ENCODE measurements at places on chromosomes 7 and 10.

- no peak for DNase-seq
These were observed 151.8 kb downstream of the SFMBT2 start for GRCh38 chr10:7258948-7259523.

GRCh38 chr10:6737080-6737641 is 157.1 kb upstream of the PRKCQ start:
- peak; percentile 94 for DNase-seq

DNA sequence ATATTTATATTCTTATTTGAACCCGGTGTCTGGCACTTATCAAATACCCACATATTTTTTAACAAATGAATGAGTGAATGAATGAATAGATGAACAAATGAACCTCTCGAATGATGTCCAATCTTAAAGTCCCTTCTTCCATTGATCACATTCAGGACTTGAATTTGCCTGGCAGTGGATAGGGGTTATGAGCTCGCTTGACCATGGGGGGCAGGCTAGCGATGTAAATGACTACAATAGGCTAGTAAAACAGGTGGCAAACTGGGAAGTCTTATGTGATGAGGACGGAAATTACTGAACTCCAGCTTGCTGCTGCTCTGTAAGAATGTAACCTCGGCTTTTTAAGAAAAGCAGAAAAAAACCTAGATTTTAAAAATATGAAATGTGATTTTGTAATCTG is 247.7 kb upstream of the DKK1 start:
- no peak for DNase-seq

GRCh38 chr7:151427705-151428377 is 12.1 kb downstream of the CRYGN start:
- DNase-seq, result no peak

DNA sequence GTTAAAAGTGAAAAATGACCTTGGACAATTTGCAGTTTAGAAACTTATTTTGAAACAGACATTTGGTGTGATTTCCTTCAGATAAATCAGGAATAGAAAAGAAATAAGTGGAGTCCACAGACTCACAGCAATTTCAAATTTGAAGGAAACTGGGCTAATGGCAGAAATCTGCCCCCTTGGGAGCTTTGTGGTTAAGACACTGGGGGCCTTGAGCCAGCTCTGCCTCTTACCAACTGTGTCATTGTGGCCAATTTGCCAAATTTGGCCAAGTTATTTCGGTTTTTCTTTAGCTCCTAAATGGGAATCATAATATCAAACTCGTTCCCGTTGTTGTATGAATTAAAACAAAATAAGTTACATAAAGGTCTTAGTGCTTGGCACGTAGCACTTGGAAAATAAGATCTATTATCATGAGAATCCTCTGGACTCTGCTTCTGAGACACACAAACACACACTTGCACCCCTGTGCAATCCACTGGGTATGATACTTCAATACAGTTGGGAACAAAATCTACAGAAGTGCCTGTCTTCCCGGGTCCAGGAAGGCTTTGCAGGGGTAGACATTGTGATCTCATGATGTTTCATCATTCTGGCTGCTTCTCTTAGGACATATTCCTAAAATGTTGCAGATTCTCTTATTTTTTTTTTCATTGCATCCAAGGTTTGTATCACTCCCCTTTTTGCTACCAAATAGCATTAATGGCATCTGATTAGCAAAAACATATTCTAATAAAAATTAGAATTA is 4.9 kb downstream of the ARMC3 start:
- no peak for DNase-seq

GRCh38 chr7:18700147-18700546 is 204.6 kb downstream of the HDAC9 start:
- DNase-seq, result no peak

DNA sequence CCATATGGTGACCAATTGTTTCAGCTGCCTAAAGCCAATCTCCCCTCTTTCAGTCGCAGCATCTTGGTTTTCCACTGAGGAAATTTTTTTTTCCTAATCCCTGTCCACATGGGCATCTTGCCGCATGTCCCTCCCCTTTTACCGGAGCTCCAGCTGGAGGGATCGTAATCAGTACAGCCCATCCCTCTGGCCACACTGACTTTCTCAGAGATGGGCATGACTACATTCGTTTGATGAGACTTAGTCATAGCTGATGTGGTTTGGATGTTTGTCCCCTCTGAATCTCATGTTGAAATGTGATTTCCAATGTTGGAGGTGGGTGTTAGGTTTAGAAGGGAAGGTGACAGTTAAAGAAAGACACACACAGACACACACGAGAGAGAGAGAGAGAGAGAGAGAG is 186.8 kb upstream of the CXCL12 start:
- no peak for DNase-seq

GRCh38 chr10:48744587-48744986 is 59.9 kb downstream of the WDFY4 start:
- DNase-seq, result no peak

GRCh38 chr7:101146-102046 is 91.0 kb upstream of the FAM20C start:
- DNase-seq, result peak; percentile 86

- no peak for DNase-seq
These were observed 2.0 kb upstream of the LRRC4 start for GRCh38 chr7:128033246-128033645.

- DNase-seq, result no peak
These were observed 21.0 kb downstream of the PWWP2B start for GRCh38 chr10:132417957-132418441.

GRCh38 chr10:111984057-111984456 is 199.5 kb downstream of the GPAM start:
- no peak for DNase-seq

GRCh38 chr10:121574519-121575166 is 23.6 kb downstream of the FGFR2 start:
- no peak for DNase-seq

- DNase-seq, result no peak
These were observed 161.4 kb downstream of the ELMO1 start for GRCh38 chr7:37287131-37287855.

GRCh38 chr7:130293521-130293920 is 560 bp downstream of the CPA4 start:
- DNase-seq, result no peak

DNA sequence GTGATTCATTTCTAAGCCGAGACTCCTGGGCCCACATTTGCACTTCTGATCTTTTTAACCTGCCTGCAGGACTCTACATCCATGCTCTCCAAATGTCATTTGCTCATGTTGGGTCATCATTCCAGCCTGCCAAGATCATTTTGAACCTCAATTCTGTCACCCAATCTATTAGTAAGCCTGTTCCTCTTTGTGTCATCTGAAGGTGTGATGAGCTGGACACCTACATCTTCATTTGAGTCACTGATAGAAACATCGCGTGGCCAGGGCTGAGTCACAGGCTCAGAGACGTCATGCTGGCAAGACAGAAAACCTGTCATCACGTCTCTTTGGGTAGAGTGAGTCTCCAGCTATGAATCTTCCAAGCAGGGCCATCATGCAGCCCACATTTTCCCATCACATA is 65.3 kb upstream of the SLF2 start:
- DNase-seq, result peak; percentile 45

- DNase-seq, result peak; percentile 85
These were observed at the start of gene ACBD7 for GRCh38 chr10:15088428-15089261. Gene ACBD7 (minus strand): TSS chr10:15088776. CDS start chr10:15088728, 48 bp downstream.

DNA sequence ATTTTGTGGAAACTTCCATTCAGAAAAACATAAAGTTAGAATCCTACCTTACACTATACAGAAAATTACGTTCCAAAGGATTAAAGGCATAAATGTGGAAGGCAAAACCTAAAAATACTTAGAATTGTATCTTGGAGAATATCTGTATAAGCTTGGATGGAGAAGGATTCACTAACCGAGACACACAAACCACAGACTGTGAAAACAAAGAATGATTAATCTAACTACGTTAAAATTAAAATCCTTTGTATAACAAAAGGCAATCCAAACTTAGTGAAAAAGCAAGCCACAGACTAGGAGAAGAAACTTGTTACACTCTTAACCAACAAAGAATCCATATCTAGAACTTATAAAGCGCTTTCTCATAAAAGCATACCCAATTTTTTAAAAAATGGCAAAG is 678.8 kb downstream of the INHBA start:
- DNase-seq, result no peak

DNA sequence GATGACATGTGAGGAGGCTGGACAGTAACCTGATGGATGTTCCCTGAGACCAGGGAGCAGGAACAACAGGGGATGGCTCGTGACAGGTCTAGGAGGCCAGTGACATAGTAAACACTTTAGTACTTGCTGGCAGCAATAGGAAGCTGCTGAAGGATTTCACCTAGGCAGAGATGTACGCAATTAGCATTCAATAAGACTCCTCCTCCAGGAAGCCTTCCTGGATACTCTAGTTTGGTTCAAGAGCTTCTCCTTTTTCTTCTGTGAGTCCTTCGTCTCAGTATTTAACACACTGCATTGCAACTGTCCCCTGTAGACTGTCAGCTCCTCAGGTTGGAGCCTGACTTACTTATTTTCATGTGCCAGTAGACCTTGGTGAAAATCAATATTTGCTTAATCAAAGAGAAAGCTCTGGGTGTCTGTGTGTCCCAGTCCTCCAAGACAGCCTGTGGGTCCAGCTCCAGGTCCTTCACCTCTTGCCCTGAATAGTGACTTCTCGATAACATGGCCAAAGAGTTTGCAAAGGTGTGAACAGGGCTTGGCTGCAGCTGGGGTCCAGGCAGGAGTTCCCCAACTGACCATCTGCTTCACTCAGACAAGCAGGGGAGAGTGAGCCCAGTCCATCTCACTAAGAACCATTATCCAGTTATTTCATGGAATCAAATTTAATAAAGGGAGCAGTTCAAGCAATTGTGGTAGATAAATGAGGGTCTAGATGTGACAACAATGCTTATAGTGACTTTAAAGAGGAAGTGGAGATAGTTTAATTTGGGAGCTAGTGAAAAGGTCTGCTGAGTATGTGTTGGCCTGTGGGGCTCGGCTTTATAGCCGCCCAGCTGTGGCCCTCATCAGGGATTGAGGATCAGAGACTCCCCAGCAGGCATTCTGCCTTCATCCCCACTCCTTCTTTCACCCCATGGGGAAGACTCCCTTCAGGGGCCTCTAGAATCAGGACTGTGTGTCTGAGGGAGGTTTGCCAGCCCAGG is 9.4 kb downstream of the TMEM273 start:
- no peak for DNase-seq

DNA sequence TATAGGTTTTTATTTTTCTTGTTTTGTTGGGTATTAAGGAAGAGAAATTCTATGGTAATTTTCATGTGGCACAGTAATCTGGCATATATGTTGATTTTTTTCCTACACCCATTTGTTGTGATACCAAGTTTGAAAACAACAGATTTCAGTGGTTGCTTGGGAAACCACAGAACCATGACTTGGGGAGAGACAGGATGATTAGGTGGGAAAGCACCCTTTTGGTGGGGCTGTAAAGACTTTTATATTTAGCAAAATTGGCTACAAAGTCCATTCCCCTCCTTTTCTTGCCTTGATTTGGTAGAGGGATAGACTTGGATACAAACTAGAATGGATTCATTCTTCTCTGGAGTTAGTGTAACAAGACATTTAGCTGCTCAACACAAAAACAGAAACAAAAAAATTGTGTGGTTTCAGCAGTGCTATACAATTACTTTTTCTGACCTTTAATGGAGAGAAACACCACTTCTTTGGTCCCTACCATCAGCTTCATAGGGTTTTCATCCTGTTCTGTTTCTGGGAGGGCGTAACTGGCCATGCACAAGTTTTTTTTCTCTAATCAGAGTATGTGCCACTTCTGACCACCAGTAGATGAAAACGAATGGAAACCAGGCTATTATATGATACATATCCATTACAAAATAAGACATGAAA is 52.7 kb downstream of the FIGNL1 start:
- no peak for DNase-seq

DNA sequence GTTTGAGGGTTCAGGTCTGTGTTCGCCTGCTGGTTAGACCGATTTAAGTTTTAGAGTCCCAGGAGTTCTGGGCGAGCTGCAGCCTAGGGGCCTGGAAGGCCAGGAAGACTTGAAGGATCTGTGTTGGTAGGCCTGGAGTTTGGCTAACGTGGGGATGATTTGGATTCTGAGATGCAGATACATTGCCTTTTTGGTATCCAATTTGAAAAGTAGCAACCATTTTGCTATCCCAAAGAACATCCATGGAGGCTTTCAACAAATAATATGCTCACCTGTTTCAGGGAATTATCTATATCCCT is 433 bp upstream of the TRIM4 start:
- DNase-seq, result no peak

DNA sequence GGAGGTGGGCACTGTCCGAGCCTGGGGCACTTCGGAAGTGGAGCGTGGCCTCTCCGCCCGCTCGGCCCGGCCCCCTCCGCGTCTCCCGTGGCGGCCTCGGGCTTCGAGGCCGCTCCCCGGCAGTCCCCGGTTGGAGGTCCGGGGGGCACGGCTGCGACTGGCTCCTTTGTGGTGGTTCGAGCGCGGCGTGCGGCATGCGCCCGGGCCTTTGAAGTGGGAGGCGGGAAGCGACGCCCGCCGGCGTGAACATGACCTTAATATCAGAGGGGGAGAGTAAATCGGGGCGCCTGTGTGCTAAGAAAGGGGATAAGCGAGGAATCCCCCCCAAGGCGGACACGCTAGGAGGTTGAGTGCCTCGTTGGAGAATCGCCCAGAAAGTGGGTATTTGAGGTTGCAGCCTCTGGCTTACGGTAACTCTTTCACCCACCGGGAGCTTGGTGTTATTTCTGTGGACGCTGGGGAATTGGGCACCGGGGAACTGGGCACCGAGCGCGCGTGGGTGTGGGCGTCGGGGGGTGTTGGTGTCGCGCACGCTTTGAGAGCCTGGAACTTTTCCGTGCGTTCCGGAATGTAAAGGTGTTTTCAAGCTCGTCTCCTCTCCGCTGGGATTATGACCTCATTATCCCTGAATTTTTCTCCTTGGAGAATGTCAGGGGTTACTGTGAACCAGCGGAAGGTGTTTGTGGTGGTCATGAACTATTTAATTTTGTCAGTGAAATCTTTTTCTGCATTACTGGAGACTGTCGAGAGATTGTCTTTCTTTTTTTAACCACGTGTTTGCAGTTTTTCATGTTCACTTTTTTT is 660 bp downstream of the SUV39H2 start:
- DNase-seq, result peak; percentile 26

DNA sequence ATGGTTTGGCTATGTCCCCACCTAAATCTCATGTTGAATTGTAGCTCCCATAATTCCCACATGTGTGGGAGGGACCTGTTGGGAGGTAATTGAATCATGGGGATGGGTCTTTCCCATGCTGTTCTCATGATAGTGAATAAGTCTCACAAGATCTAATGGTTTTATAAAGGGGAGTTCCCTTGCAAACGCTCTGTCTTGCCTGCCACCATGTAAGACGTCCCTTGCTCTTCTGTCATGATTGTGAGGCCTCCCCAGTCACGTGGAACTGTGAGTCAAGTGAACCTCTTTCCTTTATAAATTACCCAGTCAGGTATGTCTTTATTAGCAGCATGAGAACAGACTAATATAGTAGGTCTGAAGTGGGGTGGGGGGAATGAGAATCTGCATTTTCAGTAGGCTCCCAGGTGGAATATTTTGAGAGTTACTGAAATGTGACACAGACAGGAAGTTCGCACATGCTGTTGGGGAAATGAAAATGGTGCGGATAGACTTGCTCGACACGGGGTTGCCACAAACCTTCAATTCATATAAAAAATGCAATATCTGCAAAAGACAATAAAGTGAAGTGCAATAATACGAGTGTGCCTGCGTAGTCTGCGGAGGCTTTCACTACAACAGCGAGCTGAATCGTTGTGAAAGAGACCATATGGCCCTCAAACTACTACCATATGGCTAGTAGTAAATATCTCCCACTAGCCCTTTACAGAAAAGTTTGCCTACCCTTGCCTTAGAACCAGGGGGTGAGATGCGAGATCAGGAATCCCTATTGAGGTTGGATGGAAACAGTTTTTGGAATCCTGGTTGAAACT is 166.1 kb downstream of the GRK5 start:
- no peak for DNase-seq

Data from RWPE1 (cell line).